ENCODE measurements at places on chromosomes 5 and 9.

GRCh38 chr9:87383344-87384150 is 114.1 kb upstream of the DAPK1 start:
- DNase-seq = no peak

- DNase-seq = no peak
Measured at GRCh38 chr5:118211606-118212005, 776.7 kb downstream of the DTWD2 start.

DNA sequence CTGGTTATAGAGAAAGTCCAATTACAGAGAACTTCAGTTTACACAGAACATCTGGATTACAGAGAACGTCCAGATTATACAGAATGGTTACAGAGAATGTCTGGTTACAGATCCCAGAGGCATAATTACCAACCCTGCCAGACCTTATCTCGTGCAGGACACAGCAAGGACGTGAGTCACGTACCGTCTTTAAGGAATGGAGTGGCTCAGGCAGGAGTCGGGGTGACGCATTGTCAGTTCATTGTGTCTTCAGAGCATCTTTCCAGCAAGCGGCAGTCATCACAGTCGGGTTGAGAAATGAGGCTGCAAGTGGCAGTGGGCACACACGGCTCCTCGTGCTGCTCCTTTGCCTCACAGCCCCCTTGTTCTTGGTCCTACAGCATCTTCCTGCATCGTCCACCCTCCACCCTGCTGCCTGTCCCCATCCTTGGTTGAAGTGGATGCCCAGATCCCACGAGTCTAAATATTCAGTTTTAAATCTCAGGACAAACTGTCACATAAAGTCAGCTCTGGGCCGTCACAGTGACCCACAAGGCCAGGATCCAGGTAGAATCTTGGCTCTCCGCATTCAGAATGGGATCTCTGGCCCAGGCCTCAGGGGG is 30.0 kb upstream of the SLC6A19 start:
- DNase-seq = no peak

- DNase-seq = no peak
Measured at GRCh38 chr9:136565715-136566552, 20.1 kb upstream of the NOTCH1 start.

DNA sequence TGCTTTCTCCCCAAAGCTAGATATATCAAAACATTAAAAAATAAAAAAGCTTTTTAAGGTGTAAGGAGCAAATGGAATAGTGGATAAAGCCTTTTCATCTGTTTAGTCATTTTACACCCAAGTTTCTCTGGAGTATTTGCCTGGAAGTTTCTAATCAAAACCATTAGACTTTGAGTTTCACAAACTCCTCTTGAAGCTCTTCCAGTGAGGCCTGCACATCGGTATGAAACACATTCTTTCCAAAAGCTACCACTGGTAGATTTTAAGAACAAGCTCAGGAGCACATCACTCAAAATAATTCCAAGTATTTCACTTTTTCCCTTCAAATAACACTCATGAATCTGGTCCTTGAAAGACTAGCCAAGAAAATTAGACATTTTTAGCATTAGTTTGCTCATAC is 5.7 kb downstream of the TRIM52 start:
- DNase-seq = no peak

DNA sequence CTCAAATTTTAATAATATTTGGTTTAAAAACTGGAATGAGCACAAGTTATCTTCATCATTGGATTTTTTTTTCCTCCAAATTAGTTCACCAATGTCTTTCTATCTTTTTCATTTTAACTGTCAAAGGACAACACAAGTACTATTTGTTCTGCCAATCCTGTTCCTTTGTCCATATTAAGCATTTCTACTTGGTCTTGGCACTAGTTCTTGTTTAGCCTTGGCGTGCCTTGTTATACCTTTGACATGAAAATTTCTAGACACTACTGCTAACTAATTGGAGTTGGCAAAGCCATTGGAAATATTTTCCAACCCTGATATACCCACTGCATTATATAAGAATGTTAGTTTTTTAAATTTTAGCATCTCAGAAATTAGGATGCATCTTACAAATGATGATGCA is 3.8 kb downstream of the SPINK6 start:
- DNase-seq = no peak

DNA sequence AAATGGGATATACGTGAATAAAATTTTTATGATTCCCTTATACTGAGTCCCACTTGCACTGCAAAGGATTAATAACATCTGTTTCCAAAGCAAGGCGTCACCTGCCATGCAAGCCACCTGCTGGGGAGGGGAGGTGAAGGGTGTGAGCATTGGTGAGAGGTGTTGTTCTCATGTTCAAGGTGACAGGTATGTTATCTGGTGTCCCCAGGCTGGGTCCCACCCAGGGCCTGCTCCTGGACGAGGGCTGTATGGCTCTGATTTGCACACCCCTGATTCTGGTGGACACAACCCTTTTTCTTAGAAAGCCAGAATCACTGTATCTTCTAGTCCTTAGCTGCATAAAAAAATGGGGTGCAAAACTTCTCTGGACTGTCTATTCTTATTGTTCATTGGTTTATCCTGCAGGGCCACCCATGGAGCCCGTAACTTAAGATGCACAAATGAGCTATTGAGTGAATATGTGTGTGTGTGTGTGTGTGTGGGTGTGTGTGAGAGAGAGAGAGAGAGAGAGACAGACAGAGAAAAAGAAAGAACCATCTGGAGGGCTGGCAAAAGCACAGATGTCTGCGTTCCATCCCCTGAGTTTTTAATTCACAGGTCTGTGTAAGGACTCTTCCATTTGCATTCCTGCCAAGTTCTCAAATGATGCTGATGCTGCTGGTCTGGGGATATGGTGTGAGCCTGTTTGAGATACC is 53.7 kb downstream of the SYK start:
- DNase-seq = no peak

DNA sequence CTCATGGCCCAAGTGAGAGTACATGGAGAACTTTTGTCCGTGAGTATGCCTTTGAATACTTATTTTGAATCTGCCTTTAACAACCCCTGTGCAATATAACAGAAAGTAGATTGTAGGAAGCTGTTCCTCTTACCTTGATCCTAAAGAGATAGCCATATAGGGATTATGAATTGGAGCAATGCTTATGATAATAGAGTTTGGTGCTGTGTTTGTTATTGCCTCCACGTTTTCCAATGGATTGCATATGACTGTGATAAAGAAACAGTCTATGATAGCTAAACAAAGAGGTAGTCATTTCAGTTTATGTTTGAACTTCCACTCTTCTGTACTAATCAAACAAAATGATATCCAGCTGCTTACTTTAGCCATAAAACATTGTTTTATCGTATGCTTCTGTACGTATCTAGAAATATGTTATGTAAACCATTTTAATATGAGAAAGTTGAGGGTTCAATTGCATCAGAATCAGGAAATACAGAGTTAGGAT is 199.6 kb upstream of the RGMB start:
- DNase-seq = no peak

- no peak for DNase-seq
Measured at GRCh38 chr9:124786881-124787573, 10.1 kb downstream of the OLFML2A start.

GRCh38 chr5:127517110-127517479 is 345 bp upstream of the PRRC1 start:
- DNase-seq = no peak

DNA sequence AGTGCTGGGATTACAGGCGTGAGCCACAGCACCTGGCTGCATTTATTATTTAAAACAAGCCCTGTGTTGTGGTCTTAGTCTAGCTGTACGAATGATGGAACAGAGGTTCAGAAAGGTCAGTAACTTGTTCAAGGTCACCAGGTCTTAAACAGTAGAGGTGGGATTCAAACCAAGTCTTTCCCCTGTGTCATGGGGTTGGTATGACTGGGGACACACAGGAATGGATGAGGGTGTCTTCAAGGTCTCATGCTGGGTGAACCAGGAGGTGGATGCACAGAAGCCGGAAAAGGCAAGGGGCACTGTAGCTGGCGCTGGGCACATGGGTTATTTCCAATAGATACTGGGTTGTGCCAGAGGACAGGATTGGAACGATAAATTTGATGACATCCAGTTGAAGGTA is 32.2 kb upstream of the TJP2 start:
- DNase-seq = no peak

- DNase-seq = no peak
Measured at GRCh38 chr5:174281089-174281760, 235.7 kb downstream of the NSG2 start.

GRCh38 chr5:32499261-32499660 is 54.7 kb upstream of the ZFR start:
- DNase-seq = no peak

DNA sequence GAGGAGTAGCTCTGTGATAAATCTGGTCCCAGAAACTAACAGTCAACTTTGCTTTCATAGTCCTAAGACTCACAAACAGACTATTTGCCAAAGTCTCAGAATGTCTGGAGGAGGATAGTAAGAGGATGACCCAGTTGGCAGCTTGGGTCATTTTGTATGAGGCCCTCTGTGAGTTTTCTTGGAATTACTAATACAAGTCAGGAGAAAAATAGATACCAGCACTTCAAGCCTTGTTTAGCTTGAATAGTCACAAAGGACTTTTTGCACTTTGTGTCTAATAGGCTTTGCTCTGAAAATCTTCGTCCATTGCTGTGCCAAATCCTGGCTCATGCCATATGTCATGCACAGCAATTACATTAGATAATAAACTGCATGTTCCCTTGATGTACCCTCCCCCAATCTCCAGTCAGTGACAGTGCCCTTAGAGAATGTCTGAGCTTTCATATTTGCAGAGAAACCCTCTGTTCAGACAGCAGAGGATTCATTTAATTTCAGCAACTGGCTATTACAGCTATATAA is 612.8 kb downstream of the CSNK1G3 start:
- no peak for DNase-seq

DNA sequence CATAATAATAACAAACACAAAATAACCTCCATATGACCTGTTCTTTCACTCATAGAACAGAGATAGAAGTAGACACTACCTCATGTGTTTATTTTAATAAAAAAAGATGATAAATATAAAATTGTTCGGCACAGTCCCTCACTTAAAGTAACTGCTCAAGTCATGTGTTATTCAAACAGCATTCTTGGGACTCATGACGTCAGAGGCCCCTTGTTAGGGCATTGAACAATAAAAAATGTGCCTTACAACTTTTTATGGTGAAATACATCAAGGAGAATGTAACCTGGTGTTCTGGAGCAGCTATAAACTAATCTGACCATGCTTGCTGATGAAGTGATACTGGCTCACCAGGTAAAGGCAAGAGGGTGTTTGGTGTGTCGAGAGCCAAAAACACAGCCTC is 12.2 kb upstream of the NDFIP1 start:
- DNase-seq = no peak

- no peak for DNase-seq
Measured at GRCh38 chr5:177507596-177508220, 1.9 kb downstream of the DOK3 start.

DNA sequence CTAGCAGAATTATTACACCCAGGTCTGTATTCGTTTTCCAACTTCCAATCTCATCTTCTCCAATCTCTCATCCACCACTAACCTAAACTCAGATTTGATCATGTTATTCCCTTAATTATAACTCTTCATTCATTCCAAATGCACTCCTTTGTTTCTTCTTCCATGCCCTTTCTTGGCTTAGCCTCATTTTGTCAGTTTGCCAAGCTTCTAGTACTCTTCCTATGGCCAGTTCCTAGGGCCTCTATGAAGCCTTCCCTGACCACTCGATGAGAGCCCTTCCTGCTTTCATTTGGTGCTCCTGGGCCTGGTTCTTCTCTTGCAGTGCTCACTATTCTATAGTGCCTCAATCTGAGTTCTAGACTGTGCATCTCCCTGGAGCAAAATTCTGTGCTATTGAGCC is 5.8 kb downstream of the FAM219A start:
- DNase-seq = no peak

DNA sequence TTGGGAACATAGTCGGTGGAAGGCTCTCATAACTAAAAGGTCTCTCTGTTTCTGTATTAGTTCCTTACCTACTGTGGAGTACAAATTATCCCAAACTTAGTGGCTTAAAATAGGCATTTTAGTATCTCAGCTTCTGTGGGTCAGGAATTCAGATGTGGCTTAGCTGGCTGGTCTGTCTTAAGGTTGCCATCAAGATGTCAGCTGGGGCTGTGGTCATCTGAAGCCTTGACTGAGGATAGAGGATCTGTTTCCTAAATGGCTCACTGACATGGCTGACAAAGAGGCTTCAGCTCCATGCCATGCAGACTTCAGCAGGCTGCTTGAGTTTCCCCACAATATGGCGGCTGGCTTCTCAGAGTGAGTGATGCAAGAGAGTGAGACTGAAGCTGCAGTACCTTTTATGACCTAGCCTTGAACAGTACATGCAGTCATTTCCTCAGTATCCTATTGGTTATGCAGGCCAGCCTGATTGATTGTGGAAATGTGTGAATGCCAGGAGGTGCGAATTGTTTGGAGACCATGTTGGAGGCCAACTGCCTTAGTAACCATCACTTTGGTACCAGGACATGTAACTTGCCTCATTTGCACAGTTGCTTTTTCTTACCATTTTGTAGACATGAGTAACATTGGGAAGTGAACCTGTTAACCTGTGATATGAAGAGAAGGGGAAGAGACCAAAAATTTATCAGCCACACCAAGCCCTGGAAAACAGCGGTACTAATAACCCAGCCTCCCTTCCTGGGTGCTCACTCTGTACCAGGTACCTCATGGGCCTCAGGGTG is 152.8 kb upstream of the IER5L start:
- no peak for DNase-seq

- no peak for DNase-seq
Measured at GRCh38 chr5:133075572-133076536, 24.0 kb downstream of the HSPA4 start.

GRCh38 chr5:1443991-1444360 is 1.3 kb downstream of the SLC6A3 start:
- no peak for DNase-seq

DNA sequence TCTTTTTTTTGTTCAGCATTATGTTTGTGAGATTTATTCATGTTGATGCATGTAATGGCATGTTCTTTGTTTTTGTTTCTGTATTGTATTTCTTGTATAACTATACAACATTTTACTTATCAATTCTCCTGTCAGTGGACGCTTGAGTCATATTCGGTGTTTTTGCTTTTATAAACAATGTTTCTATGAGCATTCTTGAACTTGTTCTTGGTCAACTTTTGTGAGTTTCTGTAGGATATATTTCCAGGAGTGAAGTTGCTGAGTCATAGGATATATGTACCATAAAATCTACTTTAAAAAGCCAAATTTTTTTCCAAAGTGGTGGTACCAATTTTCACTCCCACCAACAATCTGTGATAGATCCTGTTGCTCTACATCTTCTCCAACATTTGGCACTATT is 104.8 kb downstream of the VCAN start:
- no peak for DNase-seq

DNA sequence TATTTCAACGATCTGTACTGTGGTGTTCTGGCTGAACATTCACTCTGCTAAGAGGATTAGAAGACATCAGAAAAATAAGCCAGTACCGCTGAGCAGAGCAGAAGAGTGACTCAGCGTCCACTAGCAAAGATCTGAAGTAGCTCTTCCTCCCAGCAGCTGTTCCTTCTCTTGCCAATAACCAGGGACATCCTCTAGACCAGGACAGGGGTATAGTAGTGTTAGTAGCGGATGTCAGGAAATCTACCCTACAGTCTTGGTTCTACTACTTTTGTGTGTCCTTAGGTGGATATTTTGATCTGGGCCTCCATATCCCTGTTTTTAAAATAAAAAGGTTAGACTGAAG is 103.6 kb downstream of the TSSK1B start:
- DNase-seq = no peak

- peak; percentile 2 for DNase-seq
Measured at GRCh38 chr5:56328753-56329560, 95.8 kb upstream of the ANKRD55 start.

- no peak for DNase-seq
Measured at GRCh38 chr5:164224772-164225171, 719.4 kb downstream of the MAT2B start.

GRCh38 chr9:93223260-93224180 is 39.6 kb downstream of the WNK2 start:
- no peak for DNase-seq
